ENCODE measurements at places on chromosomes 1 and 21.

DNA sequence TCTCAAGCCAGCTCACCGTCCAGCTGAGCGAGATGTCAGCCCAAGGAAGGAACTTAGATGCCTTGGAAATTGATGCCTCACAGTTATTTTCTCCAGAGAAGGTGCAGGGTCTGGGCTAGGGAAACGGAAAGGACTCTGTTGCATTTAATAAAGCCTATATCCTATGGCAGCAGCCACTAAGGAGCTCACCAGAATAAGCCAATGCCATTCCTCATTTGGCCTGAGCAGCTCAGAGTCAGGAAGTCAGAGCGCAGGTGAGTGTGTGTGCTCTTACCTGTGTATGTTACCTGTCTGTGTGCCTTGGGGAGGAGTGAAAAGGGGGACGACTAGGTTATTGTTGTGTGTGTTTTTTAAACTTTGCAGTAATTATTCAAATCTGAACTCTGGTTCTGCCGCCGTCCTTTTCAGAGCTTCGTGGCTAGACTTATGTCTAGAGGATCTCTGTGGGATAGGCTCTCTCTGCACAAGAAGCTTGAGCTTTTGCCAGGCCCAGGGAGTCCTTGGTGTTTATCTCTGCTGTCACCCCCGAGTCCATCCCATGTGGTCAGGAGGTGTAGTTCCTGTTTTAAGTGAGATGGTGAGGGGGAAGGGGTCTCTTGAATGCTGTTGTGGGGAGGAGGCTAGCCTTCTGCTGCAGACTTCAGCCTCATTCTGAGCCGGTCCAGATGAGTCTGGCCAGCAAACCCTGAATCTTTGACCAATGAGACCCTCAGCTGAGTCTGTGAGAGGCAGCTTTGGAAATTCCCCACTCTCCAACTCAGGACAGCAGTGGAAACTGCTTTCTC lies 2.4 kb downstream of the TMCC2 start:
- no peak for DNase-seq

DNA sequence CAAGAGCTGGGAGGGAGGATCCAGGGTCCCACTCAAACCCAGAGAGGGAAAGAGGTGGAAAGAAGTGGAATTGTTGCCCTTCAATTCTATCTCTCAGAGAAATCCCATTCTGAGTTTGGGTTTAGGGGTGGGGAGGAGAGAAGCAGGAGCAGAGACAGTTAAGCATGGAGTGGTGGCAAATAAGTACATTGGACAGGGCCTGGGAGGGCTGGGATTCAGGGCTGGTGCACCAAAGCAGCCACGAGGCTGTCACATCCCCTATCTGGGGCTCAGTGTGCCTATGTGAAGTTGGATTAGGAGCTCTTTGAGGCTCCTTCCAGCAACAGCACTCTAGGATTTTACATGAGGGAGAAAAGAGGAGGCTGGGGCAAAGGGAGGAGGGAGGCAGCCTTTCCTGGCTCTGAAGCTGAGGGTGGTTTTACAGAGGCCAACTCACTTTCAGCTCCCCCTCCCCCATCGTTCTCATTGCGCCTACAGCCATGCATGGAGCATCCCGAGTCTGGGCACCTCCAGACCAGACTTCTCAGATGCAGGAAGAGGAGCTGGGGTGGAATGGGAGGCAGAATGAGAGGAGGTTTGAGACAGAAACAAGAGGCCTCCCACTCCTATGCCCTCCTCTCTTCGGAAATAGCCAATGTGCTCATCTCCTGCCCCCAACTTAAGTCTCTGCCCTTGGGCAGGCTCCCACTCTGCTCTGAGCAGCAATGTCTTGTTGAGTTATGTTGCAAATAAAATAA lies 3.0 kb upstream of the SYT6 start:
- DNase-seq, result no peak

DNA sequence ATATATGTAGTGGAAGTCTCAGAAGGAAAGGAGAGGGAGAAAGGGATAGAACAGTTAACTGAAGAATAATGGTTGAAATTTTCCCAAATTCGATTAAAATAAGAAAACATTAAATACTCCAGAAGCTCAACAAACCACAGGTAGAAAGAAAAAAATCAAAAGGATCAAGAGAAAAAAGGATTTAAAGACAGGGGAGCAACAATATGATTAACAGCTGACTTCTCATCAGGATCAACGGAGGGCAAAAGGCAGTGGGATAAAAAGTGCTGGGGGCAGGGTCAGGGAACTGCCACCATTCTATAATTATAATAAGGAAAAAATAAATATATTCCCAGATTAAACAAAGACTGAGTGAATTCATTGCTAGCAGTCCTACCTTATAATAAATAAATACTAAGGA lies 55.3 kb downstream of the CDKN2C start:
- no peak for DNase-seq

DNA sequence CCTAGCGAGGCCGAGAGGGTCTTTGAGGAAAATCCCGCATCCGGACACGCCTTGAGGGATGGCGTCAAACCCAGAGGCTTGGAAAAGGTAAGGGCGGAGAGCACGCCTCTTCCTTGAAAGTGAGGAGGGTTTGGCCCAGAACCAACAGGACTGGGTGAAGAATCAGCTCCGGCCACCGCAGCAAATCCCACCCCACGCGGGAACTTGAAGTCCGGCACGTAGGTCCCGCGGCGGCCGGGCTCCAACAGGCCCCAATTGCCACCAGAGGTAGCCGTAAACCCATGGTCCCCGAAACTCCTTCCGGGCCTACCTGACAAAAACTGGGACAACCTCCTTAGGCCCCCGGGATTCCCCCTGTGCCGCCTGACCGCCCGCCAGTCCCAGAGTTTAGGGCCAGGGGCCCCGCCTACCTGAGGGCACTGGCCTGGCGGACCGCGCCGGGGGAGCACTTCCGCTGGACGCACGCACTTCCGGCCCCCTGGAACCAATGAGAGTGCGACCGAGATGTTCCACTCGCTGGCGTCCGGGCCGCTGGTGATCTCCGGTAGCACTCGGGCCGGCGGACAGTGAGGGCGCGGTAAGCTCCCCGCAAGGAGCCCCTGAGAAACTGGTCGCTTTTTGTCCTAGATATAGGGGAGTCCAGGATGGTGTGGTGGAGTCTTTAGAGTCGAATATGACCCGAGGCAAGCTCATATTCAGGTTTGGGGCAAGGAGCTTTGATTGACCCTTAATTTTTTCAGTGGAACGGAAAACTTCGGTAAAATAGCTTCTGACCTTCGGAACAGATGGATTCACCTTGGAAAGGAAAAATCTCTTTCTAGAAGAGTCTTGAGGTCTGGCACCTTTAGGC lies at the start of the genes LZIC and NMNAT1:
Gene LZIC, minus strand, starts transcription at position 453 of the 850 bp plus-strand sequence. CDS start 6,772 bp downstream, outside the sequence.
Gene NMNAT1, plus strand, starts transcription at position 537 of the 850 bp plus-strand sequence. CDS start 28,599 bp downstream, outside the sequence.
- peak; percentile 89 for DNase-seq

GRCh38 chr1:34690269-34690668 lies 64.6 kb upstream of the GJB5 start:
- no peak for DNase-seq

DNA sequence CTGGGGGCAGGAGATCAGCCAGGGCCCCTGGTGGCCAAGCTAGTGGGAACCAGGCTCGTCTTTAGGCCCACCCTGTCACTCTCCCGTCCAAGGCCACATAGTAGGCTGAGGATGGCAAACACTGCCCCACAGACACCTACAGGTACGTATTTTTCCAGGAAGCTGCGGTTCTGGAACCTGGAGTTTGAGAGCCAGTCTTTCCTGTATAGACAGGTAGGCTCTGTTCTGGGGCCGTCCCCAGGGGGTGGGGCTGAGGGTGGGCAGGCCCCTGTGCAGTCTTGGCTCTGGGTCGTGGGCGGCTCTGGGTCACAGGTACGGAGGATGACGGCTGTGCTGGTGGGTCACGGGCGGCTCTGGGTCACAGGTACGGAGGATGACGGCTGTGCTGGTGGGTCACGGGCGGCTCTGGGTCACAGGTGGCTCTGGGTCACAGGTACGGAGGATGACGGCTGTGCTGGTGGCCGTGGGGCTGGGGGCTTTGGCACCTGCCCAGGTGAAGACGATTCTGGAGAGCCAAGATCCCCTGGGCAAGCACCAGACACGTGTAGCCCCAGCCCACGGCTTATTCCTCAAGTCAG lies 2.2 kb downstream of the PUSL1 start:
- DNase-seq, result no peak

- DNase-seq, result no peak
Observed at GRCh38 chr1:17212009-17212408, 7.1 kb downstream of the PADI1 start.

GRCh38 chr1:7705048-7705907 lies 65.8 kb upstream of the VAMP3 start:
- DNase-seq, result no peak

All from stimulated activated CD4-positive, alpha-beta T cell treated with anti-CD3 and anti-CD28 coated beads, Interleukin-4, amount 100 ng/mL, for 1 hour (primary cell).